ENCODE measurements at places on chromosomes 6 and 20. TPM values are rescaled to one million over a fixed set of nuclear protein-coding genes. Genes with fewer than 3 reads are reported as not detected.

DNA sequence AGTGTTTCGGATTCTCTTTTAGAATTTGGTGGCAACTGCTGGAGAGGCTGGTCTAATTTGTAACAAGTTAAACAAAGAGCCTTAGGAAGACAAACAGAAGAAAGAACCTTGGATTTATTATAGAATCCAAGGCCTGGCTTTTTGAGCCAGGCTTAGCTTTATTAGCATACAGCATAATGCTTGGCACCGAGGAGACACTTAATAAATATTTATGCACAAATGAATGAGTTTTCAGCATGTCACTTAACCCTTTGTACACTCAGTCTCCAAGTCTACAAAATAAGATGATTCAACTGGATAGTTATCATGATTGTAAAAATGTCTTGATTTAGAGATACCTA lies 38.2 kb upstream of the AFDN start:
- no peak for DNase-seq

GRCh38 chr6:109853426-109853825 lies 124.7 kb upstream of the GPR6 start:
- no peak for DNase-seq

GRCh38 chr20:16898433-16898832 lies 150.3 kb downstream of the OTOR start:
- DNase-seq, result no peak

The PSMB9 gene
- total RNA-seq, result 17.9 TPM

- no peak for DNase-seq
These were observed 295.2 kb downstream of the QKI start for GRCh38 chr6:163709693-163710092.

DNA sequence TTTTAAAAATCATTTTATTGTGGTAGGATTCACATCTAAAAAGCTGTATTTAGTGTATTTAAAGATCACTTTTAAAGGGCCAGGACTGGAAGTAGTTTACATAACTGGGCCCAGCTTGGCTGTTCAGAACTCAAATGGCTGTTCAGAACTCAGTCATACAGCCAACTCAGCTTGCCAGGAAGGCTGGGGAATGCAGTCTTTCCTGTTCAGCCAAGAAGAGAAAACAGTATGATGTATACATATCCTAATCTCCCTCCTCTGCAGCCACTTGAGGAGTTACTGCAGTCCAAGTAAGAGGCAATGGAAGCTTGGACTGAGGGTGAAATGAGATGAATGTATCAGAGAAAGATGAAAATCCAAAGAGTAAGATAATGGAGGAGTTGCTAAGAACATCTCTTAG lies 24.6 kb downstream of the DSTN start:
- peak; percentile 78 for DNase-seq

DNA sequence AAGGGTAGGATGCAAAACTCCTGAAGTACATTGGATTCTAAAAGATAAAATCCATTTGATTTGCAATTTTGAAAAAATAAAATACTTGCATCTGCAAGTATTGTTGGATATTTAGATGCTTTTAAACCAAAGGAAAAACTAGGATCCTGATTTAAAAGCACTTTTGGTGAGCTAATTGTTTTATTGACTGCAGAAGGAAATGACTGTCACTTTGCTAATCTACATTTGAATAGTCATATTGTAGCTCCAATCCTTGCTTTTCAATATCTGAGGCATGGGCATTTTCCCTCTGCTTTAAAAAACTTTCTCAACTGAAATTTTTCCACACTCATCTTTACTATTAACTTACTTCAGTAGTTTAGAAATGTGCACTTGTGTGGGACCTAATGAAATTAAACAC lies 74.1 kb downstream of the TRDN start:
- no peak for DNase-seq

GRCh38 chr20:53692465-53693067 lies 98.9 kb upstream of the ZNF217 start:
- DNase-seq, result no peak

DNA sequence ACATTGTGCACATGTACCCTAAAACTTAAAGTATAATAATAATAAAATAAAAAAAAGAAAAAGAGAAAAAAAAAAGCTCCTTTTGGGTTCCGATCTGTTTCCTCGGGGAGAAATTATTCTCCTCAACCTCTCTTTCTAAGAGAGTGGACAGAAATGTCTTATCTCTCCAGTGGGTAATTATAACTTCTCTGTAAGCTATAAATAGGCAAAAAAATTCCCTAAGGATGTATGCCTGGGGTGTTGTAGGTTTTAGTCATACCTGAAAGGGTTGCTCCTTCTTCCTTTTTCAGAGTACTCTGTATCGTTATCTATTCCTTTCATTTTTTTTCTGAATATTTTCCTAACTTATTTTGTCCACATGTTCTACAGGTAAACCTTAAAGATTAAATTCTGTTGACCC lies 169.7 kb upstream of the PTPRK start:
- DNase-seq, result no peak

DNA sequence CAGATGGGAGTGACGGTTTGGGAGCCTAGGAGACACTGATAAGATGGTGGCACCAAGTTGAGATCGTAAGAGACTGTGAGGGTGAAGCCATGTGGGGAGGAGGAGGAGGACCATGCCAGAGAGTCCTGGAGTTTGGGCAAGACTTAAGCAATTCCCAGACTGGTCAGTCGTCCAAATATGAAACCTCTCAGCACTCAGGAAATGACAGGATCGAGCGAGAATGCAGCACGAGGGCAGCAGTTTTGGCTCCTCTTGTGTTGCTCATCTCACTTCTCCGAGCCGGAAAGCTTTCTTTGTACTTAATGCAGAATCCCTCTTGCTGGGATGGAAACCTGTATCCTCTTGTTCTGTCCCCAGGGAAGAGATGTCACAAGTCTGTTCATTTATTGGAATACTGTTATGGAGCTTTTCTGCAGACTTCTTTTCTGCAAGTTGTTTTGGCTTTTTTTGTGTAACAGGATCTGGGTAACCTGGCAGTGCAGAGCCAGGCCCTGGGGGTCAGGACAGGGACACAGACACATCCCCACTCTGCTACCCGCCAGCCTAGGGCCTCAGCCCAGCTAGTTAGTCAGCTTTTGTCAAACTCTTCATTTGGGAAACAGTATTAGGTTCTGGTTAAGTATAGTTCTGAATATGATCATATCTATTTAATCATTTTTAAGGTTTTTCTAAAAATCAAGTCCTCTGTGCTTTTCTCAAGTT lies 34.3 kb downstream of the FNDC1 start:
- DNase-seq, result no peak

The RGS17 gene
- 0.39 TPM for total RNA-seq

The GABRR1 gene
- total RNA-seq, result not detected

GRCh38 chr6:16126861-16127260 lies 2.0 kb upstream of the MYLIP start:
- DNase-seq, result no peak

GRCh38 chr6:158251565-158251964 lies 60.7 kb upstream of the TULP4 start:
- no peak for DNase-seq

- DNase-seq, result no peak
These were observed 120.0 kb downstream of the SLC16A10 start for GRCh38 chr6:111207141-111207858.

GRCh38 chr20:50138120-50138478 lies 15.4 kb downstream of the PEDS1 start:
- DNase-seq, result no peak

DNA sequence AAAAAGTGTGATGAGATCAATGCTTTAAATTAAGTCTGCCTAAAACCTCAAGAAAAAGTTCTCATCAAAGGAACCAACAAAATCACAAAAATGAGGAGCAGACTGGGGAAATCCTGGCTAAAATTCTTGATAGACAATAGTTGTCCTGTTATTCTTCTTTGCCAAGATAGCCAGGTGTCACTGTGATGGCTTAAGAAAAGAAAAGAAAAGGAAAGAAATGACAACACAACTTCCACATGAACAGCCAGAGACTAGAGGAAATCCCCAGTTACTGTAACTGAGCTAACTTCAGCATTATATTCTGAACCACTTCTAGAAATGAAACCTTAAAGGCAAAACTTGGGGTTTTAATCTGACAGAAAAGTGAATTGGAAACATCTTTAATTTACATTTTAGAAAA lies 129.6 kb downstream of the CD24 start:
- no peak for DNase-seq

GRCh38 chr6:40798069-40798770 lies 211.1 kb upstream of the LRFN2 start:
- DNase-seq, result no peak

The TTK gene
- total RNA-seq, result 0.12 TPM

The KCNQ5 gene
- total RNA-seq, result 0.20 TPM

- no peak for DNase-seq
These were observed 177.7 kb downstream of the BTBD3 start for GRCh38 chr20:12095180-12095920.

DNA sequence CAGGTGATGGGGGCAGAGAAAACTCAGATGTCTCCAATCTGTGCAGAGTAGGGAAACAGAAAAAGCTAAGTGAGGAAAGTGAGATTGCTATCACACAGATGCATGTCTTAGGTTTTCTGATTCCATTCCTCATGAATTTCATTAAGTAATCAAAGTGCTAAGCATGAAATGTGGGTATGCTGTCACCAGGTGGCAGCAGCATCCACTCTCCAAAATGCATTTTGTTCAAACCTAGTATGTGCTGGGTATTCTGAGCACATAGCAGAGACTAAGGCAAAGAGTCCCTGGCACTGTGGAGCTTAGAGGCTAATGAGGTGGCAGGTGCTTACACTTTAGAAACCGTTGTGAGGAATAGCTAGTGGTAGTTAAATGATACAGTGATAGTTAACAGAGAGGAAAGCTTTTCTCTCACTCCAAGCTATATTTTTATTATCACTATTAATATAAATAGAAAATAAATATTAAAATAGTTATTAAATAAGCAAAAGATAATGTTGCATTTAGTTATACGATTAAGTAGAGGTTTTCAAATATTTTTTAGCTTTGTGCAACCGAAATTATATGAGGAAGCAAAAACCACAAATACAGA lies 179.5 kb downstream of the CDH26 start:
- DNase-seq, result no peak

GRCh38 chr6:149323925-149324324 lies 6.4 kb downstream of the TAB2 start:
- no peak for DNase-seq

DNA sequence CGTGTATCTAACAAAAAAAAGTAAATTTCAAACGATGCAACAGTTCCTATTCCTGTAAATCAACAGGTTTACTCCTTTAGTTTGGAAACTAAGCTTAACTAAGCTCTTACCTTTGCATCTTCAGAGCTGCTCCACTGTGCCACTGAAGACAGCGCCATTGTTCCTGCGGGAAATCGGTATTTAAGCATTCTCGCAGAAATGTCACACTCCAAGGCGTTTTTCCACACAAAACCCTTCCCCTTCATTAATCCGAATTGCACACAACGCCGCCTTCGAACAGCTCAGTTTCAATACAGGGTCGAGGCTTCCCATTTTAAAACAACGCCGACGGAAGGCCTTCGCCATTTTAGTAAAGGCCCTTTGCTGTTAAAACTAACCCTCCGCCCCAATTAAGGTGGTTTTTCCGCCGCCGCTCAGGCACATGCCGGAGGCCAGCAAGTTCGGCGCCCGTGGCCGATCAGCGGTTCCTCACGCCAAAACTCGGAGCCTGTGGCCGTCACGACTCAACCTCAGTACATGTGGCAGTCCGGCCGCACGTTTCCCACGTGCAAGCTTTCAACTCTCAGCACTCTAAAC lies 35.4 kb upstream of the SYNCRIP start:
- no peak for DNase-seq

The AGER gene
- total RNA-seq, result 2.0 TPM

The DTNBP1 gene
- total RNA-seq, result 8.1 TPM

The FAM217A gene
- total RNA-seq, result 1.3 TPM

DNA sequence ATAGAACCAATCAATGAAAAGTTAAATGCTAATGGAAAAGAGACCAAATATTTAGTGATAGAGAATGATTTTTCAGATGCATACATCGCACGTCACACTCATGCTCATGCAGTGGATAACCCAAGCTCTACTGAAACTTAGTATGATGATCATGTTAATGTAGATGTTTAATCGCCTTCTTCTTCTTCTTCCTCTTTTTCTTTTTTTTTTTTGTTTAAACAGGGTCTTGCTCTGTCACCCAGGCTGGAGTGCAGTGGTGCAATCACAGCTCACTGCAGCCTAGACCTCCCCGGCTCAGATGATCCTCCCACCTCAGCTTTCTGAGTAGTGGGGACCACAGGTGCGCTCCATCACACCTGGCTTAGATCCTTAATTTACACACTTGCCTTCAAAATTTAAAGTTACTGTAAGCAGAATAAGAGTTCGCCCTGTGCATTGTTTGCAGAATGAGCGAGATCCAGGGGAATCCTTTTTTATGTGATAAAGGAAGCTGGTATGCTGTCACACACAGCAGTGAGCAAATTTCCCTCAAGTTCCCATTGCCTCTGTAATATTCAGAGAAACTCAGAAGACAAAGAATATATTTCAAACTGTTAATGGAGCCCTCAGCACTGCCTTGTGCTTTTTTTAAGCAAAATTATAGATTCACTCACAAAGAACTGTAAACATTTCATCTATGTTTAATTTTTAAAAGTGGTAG lies 194.2 kb upstream of the SGK1 start:
- DNase-seq, result no peak

- DNase-seq, result no peak
These were observed 115.6 kb upstream of the FERMT1 start for GRCh38 chr20:6238421-6238820.

GRCh38 chr6:119628691-119629594 lies 279.4 kb upstream of the MAN1A1 start:
- no peak for DNase-seq

DNA sequence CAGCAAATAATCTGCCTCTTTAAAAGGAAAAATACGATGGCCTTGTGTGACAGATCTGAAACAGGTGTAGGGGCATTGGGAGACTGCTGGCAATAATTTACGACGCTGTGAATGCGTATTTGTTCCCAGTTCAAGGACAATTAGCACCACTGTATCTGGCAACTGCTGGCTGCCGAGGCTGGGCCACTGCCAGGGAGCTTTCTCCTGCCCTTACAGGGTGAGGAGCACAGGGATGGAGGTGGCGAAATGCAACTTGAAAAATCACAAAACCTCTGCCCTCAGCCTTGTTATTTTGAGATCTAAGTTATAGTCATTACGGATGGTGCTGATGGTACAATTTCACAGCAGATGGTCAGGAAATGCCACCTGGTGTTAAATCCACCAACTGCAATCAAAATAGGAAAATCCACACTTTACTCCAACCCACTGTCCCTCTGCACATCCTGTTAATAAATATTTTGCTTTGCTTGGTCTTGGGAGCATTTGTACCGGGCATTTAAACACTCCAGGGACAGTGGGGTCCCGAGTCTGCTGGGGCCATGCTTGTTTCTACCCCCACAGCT lies 6.4 kb downstream of the MYLK4 start:
- peak; percentile 91 for DNase-seq

DNA sequence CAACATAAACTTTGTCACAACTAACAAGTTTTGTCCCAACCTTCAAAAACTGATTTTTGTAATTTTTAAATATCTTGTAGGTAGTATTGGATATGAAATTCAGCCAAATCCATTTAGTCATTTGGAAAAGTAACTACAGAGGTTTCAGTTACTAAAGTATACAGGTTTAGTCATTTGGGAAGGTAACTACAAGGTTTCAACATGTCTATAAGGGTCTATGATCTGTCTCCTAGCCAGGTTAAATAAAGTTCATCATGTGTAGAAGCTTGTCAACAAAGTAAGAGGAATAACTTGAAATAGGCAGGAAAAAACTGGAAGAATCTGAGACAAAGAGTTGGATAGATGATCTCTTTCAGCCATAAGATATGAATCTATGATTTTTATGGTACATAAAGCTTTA lies 229.8 kb downstream of the COL12A1 start:
- no peak for DNase-seq

The LPIN3 gene
- 7.1 TPM for total RNA-seq

GRCh38 chr20:22619272-22619671 lies 34.9 kb upstream of the FOXA2 start:
- no peak for DNase-seq

The PI16 gene
- 0.59 TPM for total RNA-seq

Data from pancreas (tissue), 10 donors.